Mesothelial cell of epicardium (in vitro differentiated cells): ENCODE measurements at places on chromosomes 16 and 17.

- no peak for DNase-seq
These were observed 45.7 kb downstream of the AATF start for GRCh38 chr17:36994438-36994837.

DNA sequence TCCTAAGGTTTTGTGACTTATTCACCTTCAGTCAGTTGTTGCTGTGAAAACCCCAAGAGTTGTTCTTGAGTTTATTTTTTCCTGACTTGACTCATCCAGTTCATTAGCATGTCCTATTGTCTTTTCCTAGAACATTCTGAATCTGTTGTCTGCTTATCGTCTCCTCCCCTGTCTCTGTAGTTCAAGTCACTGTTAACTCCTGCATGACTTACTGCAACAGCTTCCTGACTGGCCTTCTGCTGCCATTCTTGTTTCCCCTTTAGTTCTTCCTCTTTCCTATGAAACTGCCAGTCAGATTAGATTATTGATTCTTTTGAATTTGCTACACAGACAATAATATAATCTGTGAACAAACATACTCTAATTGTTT lies 161.5 kb downstream of the FTO start:
- DNase-seq, result no peak

- DNase-seq, result no peak
These were observed 3.6 kb downstream of the SOST start for GRCh38 chr17:43754947-43755346.

- no peak for DNase-seq
These were observed 115.7 kb downstream of the ZNF423 start for GRCh38 chr16:49740256-49740655.

DNA sequence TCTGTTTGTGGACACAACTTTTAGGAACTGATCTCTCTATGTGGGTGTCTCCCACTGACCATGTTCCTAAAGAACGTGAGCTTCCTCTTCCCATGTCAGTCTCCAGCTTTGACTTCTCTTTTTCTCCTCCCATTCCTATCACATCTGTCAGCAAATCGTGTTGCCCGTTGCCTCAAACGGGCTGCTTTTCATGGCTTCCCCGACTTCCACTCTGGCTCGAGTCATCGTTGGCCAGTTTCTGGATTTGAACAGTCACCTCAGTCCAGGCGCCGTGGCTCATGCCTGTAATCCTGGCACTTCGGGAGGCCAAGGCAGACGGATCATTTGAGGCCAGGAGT lies 5.4 kb downstream of the ABCC1 start:
- no peak for DNase-seq

DNA sequence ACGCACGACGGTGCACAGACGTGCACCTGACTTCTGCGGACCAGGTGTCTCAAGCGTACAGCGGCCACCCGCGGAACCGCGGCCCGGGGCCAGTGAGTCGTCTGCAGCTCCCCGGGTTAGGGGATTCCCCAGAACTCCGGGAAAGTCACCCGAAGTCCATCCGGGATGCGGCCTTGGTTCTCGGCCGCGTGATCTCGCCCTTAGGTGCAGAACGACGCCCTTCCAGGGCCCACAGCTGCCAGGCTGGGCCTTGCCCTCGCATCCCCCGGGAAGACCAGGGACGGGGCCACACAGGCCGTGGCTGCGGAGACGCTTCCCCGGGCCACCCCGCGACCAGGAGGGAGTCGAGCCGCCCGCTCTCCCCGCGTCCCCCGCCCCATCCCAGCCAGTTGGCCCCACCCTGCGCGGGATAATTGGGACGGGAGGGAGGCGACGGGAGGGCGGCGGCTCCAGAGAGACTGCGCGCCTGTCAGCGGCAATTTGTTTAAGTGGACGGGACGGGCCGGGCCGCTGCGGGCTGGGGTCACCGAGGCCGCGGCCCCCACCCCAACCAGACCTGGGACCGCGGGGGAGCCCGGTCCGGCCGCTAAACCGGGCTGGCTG lies 3.6 kb upstream of the TBX2 start:
- DNase-seq, result peak; percentile 54

DNA sequence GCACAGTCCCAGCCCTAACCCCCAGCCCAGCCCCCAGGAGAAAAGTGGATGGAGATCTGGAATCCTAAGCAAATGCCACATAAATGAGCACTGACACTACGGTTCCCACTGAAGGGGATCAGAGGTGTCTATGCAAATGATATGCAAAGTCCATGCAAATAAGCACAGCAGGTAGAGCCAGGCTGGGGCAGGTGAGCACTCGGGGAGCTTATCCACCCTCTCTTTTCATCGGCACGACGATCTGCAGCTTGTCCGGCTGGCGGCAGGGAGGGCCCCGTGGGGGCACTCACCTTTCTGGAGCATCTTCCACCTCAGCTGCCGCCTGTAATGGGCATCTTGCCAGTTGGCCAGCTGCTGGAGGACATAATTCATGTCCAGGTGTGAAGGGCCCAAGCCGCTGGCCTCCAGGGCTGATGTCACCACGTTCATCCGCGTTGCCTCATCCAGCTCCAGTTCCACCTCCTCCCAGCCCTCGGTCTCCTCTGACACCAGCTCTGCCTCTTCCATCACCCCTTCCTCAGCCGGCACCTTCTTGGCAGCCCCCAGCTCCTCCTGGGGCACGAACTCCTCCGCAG lies 9.9 kb downstream of the HAP1 start:
- DNase-seq, result no peak

- DNase-seq, result no peak
These were observed 229.9 kb downstream of the ABCC12 start for GRCh38 chr16:47925811-47926460.

- no peak for DNase-seq
These were observed 36.8 kb downstream of the C17orf58 start for GRCh38 chr17:67959510-67959909.

- no peak for DNase-seq
These were observed 18.7 kb downstream of the VAT1L start for GRCh38 chr16:77807021-77807420.

DNA sequence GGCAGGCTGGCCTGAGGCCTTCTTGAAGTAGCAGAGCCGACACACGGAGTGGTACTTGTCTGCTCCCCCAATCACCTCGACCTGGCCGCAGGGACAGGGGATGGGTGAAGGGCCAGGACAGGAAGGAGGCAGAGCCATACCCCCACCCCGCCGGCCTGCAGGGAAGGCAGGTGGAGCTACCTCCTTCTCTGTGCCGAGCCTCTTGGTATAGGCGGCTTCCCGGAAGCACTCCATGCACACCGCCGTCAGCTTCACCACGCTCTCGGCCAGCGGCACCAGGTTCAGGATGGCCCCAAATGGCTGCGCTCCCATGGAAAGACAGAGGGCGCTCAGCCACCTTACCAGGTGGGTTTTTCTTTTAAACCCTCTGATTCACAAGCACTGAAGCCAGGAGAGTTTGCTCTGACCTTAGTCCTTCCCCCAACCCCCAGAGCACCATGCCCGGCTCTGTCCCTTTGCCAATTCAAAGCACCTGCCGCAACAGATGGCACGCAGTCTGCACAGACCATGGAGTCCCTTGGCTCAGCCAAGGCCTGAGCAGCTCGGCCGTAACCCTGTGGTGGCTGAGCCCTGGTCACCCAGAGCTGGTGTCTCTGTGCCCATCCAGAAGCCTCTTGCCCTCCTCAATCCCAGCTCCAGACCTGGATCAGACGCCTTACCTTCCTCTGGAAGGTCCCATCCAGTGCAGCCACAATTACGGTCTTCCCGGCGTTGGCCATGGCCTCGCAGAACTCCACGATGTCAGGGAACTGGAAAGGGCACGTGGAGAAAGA lies 6.7 kb downstream of the SYNGR2 start:
- no peak for DNase-seq

DNA sequence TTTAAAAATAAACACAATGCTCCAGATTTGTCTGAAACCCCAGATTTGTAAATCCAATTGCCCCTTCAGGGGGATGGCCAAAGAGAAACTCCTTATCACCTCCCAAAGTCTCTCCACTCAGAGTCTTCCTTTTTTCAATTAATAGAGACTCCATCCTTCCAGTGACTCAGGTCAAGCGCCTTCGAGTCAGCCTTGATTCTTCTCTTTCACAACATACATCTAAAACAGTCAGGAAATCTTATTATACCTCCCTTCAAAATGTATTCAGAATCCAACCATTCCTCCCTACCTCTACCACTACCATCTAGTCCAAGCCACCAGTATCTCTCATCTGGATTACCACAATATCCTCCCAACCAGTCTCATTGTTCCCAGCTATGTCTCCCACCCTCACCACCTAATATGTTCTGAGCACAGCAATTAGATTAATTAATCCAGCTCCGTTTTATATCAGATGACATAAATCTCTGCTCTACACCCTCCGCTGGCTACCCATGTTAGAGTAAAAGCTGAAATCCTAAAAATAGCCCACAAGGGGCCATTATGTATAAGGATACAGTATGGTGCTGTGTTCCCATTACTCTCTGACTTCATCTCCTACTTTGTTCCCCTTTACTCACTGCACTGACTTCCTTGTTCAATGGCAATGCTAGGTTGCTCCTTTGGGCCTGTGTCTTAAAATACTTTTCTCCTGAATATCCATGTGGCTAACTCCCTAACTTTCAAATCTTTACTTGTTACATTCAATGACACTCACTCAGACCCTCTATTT lies 11.8 kb downstream of the SIAH1 start:
- no peak for DNase-seq

GRCh38 chr16:28191364-28191960 lies 20.3 kb downstream of the XPO6 start:
- no peak for DNase-seq

GRCh38 chr16:57159447-57159846 lies 26.4 kb downstream of the PSME3IP1 start:
- no peak for DNase-seq

DNA sequence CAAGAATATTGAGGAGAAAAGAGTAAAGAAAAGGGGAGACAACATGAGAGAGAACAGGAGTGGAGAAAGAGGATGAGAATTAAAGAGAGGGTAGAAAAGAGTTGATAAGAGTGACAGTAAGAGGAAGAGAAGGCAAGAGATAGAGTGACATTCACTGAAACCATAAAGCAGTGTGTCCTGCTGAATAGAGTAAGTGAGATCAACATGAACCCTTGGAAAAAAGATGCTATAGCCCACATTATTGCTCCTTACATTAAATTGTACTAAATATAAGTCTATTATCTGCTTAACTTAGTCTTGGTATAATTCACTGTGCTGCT lies 489.5 kb downstream of the SHISA9 start:
- DNase-seq, result no peak

DNA sequence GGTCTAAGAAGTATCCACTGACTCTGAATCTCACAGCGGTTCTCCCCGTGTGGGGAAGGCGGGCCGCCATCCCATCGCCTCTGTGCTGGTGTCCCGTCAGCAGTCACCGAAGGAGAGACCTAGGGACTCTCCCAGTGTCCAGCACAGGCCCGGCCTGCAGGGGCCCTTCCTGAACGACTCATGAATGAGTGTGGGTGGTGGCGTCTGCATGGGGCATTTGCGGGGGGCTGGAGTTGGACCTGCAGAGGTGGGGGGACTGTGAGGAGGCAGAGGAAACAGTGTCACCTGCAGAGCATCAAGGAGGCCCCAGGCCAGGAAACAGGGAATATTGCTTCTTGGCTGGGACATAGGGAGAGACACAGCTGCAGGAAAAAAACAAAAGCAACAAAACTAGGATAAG lies 10.3 kb downstream of the KCNG4 start:
- no peak for DNase-seq

DNA sequence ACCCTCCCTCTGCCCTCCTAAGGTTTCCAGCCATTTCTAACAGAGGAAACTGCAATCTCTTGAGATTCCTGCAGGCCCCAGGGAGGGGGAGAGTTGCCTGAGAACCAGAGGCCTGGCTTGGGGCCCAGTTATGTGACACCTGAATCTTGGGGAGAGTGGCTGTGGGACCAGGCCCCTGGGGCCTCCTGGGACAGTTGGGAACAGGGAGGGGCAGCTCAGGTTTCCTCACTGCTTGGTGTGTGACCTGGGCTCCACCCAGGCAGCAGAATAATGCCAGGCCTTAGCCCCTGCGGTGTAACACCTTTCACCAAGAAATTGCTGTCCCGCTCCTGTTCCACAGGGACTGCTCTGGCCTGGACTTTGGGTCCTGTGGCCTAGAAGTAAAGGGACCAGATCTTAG lies 44.3 kb upstream of the CRHR1 start:
- no peak for DNase-seq

GRCh38 chr17:60247836-60248461 lies 98.2 kb downstream of the CA4 start:
- DNase-seq, result no peak

- DNase-seq, result peak; percentile 52
These were observed 761 bp downstream of the PDF start for GRCh38 chr16:69329369-69330285.

DNA sequence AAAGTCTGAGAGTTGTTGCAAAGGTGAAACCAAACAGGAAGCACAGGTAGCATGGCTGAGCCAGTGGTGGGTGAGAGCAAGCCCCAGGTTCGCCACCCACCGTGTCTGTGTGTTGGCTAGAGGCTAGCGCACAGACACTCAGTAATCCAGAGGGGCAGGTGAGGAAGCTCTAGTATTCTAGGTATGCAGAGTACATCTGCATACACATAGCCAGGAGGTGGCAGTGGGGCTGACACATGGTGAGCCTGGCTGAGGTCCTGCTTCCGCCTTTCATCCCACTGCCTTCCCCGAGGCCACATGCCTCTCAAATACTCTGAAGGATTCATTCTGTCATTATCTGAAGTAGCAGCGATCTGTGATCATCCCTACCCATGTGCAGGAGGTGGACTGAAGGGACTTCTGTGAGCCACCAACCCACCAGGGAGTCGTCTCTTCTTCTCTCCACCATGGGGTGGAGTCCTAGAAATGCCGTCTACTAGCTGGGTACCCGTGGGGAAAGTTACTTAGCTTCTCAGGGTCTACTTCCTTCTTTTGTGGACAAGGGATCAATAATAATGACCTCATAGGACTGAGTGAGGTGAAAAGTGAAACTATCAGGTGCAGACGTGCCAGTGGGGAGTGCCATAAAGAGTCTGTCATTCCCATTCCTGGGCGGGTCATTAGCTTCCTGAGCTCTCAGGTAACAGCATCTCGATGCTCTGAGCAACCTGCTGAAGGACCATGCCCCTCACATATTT lies 36.0 kb upstream of the ICAM2 start:
- no peak for DNase-seq

DNA sequence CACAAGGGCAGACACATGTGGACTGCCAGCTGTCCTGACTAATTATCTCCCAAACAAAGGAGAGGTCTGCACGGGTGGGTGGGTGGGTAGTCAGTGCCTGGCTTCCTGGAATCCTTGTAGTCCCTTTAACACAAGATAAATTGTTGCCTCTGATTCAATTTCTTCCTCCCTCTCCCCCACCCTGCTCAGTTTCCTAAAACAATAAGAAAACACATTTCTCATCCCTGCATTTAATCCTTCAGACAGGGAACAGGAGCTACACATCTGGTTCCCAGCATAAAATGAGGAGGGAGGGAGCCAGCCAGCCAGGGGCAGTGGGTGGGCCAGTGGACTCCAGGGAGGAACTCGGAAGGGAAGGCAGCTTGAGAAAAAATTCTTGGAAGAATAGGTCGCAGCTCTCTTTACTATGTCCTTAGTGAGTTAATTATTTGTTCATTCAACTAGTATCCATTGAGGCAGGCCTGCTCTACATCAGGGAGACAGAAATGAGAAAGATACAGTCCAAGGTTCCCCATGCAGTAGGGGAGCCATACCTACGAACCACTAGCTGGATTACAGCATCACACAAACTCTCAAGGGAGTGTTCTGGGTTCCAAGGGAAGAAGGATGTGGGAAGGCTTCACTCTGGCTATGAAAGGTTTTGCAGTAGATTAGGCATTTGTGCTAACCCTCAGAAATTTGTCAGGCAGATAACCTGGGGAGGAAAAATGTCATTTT lies 58.3 kb downstream of the CCT6B start:
- no peak for DNase-seq

- DNase-seq, result no peak
These were observed 47.3 kb downstream of the OMG start for GRCh38 chr17:31249835-31250141.
